ENCODE measurements at places on chromosomes 4 and X.

- no peak for DNase-seq
Measured at GRCh38 chr4:117660668-117661067, 373.6 kb upstream of the NDST3 start.

DNA sequence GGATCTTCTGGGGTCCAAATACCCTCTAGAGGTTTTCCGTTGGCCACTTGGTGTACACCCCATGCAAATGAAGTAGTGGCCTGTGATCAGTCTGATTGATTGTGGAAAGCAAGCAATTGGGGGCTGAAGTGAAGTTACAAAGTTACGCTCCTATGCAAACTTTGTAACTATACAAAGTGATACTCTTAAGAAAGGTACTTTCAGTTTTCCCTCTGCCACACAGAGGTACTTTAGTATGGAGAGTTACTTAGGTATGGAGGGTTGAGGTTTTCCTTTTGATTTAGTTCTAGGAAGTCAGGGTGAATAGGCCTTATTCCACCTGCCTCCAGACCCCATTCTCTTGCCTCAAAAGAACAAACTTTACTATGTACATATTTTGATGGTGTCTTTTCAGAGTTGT is 28.7 kb downstream of the STAG2 start:
- no peak for DNase-seq

DNA sequence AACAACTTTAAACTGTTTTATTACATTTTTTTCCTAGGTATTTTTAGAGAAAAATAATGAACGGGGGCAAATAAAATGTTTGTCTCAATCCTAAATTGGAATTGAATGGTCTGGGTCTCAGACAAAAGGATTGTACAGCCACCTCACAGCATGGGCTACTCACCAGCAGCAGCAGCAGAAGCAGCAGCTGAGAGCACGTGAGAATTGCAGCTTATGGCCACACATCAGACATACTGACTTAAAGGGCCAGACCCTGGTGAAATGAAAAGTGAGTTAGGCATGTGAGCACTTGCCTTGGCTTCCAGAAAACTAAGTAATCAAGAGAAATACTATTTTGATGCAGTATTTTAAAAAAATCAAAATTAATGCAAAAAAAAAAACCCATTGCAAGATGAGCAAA is 56.6 kb downstream of the AASDH start:
- DNase-seq = no peak

GRCh38 chr4:186204686-186205085 is 13.3 kb downstream of the CYP4V2 start:
- DNase-seq = no peak

- no peak for DNase-seq
Measured at GRCh38 chr4:1743551-1743950, 22.2 kb downstream of the TACC3 start.

GRCh38 chrX:47247999-47248320 is 15.2 kb downstream of the USP11 start:
- no peak for DNase-seq

- DNase-seq = no peak
Measured at GRCh38 chr4:151853034-151853433, 92.2 kb upstream of the GATB start.

DNA sequence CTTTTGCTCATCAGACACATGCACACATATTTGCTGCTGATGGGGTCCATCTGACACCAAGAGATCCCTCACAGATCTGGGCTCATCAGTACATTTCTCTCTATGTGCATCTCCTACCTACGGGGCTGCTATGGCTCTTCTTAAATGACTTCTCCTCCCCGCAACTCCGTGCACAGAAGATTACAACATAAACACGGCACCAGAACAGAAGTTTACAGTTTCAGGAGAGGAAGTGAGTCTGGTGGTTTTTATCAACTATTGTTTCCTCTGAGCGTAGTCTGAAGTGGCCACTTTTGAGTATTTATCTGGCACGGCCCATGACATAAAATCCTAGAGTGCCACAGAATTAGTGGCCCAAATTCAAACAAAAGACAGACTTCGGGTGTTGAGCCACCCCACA is 263.8 kb downstream of the PRDM5 start:
- peak; percentile 8 for DNase-seq

GRCh38 chr4:180610324-180610723 is 1632.9 kb upstream of the TENM3 start:
- DNase-seq = no peak

DNA sequence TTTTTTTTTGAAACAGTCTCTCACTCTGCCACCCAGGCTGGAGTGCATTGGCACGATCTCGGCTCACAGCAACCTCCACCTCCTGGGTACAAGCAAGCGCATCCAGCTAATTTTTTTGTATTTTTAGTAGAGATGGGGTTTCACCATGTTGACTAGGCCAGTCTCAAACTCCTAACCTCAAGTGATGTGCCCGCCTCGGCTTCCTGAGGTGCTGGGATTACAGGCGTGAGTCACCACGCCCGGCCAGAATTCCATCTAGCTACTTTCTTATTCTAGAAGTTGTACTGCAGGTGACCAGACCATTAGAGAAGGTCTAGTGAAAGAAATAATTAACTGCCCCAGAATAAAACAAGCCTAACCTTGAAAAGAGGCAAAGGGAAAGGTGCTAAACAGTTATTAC is 2.3 kb downstream of the LRBA start:
- DNase-seq = no peak

- no peak for DNase-seq
Measured at GRCh38 chr4:58360354-58361133, 1250.4 kb upstream of the IGFBP7 start.

DNA sequence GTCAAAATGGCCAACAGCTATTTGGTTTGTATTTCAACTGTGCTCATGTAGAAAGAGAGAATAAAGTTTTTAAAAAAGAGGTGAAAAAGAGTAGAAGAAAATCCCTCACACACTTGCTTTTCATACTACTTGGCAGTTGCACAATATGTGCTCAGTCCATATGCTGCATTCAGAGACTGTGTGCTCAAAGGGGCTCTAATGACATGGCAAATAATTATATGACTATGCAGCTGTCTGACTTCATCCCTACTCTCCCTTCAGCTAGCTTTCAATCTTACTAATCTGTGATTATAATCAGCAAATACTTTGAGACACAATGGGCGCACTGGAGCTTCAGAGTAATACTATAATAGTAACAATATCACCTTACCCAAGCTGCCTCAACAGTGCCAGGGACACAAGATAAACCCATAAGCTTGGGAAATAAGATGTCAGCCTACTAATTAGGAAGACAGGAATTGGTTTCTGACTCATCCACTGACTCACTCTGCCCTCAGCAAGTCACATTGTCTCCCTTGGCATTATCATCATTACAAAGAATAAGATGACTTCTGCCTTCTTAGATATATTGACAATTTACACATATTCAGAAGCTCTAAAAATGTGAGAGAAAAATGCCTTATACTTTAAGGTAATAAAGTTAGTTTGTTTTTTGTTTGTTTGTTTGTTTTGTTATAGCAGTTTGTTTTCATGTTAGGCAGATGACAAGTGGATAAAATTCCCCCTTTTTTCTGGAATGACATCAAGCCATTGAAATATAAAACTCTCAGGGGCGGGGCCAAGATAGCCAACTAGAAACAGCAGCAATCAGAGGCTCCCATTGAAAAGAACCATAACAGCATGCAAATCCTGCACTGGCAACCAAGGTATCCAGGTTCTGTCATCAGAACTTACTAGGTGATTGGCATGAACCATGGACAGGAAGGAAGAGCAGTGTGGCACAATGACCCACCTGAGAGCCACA is 311.6 kb downstream of the FAM133A start:
- DNase-seq = no peak

- no peak for DNase-seq
Measured at GRCh38 chr4:15078682-15079642, 76.7 kb downstream of the CPEB2 start.

GRCh38 chr4:24650849-24651640 is 66.7 kb upstream of the DHX15 start:
- no peak for DNase-seq

- no peak for DNase-seq
Measured at GRCh38 chrX:25012433-25012735, 3.4 kb downstream of the ARX start.

- no peak for DNase-seq
Measured at GRCh38 chr4:117447925-117448324, 362.5 kb upstream of the TRAM1L1 start.

DNA sequence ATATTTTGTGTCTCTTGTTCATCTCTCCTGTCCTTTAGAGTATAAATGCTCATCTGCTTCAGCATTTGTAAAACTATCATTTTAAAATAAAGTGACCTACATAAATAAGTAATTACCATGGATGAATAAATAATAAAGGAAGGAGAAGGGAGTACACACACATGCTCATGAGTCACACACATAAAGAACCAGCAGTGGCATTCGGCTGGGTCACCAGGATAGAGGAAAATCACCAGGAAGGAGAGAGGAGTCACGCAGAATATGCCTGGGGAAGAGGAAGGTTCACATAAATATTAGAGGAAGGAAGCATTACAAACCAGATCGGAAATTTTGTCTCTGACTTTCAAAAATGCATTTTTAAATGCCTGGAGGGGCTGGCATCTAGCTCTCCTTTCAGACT is 38.5 kb upstream of the MED14 start:
- DNase-seq = no peak

DNA sequence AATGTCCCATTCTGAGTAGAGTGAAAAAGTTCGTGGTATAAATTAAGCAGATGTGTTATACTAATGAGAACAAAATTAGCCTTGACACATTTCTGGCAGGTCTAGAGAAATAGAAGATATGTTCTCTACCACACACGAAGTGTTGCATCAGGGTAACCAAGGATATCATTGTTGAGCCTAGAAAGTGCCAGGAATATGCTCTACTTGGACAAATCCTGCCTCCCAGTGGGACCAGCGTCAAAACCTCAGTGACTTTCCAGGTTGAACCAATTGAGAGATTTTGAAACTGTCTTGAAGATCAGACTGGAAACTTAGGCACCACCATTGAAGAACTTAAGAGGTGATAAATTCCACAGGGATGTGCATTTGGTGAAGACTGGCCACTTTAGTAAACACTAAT is 115.9 kb downstream of the HPGD start:
- DNase-seq = no peak

- DNase-seq = no peak
Measured at GRCh38 chrX:24676403-24677024, 17.2 kb upstream of the POLA1 start.

DNA sequence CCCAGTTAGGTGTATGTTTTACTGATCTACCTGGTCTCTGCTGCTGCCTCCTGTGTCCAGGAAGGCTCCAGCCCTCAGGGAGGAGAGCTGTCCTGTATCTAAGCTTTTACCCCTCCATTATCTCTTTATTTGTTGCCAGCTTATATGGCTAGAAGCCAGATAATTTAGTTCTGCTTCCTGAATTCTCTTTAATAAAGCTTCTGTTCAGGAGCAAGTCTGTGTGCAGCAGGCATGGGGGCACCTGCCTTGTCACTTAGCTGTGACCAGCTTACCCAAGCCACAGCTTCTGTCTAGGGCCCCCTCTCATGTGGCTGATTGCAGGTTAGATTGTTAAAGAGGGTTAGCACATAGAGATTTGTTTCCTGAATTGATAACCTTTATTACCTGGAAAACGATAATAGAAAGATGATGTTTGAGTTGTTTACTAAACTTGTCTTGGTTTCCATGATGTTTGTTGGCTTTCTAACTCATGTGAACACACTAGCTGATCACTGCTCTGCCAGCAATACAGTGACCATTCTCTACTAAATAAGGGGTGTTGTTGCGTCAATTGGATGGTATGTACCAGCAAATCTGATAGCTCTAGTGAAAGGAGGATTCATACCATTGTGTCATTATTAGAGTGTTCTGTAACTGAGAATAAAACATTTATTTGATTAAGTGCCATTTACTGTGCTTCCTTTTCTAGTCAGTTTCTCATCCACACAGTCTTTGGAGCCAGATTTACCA is 189.8 kb upstream of the ANK2 start:
- no peak for DNase-seq

DNA sequence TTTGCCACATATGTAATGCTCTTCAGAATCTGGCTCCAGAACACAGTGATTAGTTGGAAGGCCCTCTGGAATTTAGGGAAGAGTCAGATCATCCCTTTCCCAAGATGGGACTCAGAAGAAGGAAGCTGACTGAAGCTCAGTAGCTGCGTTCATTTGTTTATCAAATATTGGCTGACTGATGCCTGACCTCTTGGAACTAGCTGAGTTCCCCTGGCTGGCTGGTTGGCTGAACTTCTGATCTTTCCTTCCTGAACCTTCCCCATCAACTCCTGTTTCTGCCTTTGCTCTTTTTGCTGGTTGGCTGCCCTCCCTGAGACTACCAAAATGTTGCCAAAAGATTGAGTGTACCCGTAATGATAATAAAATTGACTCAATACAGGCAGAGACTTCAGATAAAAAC is 866.5 kb upstream of the INTU start:
- DNase-seq = no peak

DNA sequence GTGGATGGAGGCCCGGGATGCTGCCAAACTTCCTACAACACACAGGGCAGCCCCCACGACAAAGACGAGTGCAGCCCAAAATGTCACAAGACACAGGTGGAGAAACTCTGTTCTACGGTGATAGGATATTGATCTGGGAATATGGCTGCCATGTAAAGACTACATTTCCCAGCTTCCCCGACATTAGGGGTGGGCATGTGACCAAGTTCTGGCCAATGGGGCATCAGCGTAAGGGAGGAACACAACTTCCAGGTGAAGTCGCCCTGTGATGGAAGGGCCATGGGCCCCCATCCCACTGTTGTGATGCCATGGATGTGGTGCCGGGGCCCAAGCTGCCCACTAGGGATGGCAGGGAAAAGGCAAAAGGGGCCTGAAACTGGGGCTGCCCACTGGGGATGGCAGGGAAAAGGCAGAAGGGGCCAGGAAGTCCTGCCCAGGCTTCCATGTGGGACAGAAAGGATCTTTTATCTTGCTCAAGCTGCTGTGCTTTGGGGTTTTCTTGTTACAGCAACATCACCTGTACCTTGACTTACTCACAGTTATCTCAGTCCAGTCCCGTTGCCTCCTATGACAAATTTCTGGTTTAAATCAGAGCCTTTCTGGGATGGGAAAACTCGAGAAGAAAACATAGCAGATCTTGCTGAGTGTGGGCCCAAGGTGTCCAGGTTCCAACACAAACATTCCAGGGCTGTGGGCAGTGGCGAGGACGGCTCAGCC is 9.7 kb upstream of the ADRA2C start:
- DNase-seq = no peak

- DNase-seq = no peak
Measured at GRCh38 chr4:165788686-165789463, 84.2 kb upstream of the TLL1 start.

- no peak for DNase-seq
Measured at GRCh38 chrX:151878574-151878973, 34.1 kb upstream of the MAGEA4 start.

- DNase-seq = no peak
Measured at GRCh38 chr4:157898836-157899605, 273.8 kb downstream of the GASK1B start.

- no peak for DNase-seq
Measured at GRCh38 chr4:8262637-8263322, 6.8 kb upstream of the HTRA3 start.

DNA sequence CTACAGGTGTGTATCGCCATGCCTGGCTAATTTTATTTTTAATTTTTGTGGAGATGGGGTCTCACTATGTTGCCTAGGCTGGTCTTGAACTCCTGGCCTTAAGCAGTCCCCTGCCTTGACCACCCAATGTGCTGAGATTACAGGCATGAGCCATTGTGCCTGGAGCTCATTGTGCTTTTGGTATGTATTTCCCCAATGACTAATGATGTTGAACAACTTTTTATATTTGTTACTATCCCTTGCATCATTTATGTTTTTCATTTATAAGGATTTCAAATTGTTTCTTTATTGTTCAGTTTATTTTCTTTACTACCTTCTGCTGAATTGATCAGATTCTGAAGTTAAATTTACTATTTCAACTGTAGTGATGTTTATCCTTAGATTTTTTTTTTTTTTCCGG is 199.7 kb downstream of the CEP135 start:
- DNase-seq = no peak

- DNase-seq = no peak
Measured at GRCh38 chr4:37742149-37742548, 56.0 kb upstream of the RELL1 start.
